T follicular helper cell (primary cell): ENCODE measurements at places on chromosomes 1 and 21.

DNA sequence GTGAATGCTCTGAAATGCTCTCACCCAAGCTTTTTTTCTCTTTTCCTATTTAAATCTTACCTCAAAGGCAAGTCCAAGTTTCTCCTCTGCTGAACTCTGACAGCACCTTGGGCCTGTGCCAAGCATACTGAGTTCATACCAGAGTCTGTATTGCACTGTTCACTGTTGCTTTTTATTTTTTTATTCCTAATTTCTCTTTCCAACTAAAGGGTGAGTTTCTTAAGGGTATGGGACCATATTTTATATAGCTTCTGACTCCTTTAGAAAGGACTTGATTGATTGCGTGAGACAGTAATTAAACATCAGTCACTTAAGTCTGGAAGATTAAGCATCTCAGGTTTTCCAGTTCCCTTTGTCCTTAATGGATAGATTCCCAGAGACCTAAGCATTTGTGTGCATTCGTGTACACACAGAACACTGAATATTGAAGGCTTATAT, 69.9 kb downstream of the CACHD1 start:
- DNase-seq: no peak

DNA sequence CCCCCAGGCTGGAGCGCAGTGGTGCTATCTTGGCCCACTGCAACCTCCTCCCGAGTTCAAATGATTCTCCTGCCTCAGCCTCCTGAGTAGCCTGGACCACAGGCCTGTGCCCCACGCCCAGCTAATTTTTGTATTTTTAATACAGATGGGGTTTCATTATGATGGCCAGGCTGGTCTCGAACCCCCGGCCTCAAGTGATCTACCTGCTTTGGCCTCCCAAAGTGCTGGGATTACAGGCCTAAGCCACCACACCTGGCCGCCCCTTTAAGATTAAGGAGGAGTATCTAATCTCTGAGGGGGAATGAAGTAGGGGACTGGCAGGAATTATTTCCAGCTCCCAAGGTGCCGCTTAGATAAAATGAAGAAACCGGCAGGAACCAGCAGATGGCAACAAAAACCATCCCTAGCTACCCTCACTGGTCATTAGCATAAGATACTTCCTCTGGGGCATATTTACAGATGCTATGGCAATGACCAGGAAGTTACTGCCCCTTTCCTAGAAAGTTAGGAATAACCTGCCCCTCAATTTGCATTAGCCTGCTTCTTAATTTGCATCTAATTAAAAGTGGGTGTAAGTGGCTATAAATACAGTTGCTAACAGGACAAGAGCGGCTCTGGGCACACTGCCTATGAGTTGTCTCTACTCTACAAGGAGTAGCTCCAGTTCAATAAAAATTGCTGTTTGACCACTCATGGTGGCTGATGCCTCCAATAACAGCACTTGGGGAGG, 7.1 kb upstream of the NSUN4 start:
- DNase-seq: no peak

DNA sequence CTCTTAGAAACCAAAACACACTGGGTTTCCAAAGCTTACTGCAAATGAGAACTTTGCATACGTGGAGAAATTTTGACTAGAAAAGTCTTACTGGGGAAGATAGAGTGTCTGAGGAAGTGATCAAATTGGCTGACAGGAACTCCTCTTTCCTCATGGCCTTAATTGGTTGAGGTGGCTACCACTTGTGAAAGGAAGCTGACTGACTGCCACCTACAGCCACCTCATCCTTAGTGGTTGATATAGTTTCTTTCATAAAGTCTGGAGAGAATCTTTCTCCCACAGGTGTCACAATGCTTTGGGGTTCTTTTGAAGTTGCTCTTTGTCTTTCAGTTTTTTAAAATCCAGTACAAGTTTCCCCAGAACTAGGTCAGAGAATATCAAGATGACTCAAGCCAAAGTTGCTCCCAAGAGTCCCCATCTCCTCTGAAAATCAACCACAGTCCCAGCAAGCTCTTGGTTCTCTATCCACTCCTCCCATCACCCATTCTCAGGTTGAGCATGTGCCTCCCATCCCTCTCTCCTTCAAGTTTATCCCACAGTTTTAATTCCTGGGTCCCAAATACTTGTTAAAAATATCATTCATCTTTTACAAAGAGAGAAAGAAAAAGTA, 43.3 kb downstream of the GPR88 start:
- no peak for DNase-seq

GRCh38 chr1:10632691-10633090, 157.9 kb downstream of the PEX14 start:
- no peak for DNase-seq

DNA sequence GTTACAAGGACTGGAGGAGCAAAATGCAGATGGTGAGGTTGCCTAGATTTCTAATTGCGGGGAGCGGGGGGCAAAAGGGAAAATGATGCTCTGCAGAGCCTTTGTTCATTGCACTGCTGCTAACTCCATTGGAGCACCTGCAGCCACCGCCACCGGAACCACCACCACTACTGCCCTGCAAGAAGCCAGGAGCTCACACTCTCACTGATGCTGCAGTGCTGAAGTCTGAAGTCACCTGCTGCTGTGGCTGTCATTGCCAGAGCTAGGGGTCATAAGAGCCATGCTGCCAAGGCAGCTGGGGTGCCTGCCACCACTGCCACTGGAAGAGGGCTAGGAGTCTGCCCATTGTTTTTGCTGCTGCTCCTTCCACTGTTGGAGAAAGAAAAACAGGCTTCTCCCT, 7.3 kb upstream of the HPCAL4 start:
- no peak for DNase-seq

DNA sequence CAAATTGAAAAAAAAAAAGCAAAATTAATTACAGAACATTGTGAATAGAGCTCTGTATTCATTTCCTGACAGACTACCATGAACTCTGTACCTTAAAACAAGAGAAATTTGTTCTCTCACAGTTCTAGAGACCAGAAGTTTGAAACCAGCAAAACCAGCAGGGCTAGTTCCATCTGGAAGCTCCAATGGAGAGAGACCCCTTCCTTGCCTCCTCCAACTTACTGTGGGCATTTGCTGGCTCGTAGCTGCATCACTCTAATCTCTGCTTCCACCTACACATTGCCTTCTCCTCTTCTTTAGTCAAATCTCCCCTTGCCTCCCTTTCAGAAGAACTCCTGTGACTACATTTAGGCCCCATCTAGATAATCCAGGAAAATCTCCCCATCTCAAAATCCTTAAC, 56.5 kb downstream of the SYDE2 start:
- DNase-seq: no peak

DNA sequence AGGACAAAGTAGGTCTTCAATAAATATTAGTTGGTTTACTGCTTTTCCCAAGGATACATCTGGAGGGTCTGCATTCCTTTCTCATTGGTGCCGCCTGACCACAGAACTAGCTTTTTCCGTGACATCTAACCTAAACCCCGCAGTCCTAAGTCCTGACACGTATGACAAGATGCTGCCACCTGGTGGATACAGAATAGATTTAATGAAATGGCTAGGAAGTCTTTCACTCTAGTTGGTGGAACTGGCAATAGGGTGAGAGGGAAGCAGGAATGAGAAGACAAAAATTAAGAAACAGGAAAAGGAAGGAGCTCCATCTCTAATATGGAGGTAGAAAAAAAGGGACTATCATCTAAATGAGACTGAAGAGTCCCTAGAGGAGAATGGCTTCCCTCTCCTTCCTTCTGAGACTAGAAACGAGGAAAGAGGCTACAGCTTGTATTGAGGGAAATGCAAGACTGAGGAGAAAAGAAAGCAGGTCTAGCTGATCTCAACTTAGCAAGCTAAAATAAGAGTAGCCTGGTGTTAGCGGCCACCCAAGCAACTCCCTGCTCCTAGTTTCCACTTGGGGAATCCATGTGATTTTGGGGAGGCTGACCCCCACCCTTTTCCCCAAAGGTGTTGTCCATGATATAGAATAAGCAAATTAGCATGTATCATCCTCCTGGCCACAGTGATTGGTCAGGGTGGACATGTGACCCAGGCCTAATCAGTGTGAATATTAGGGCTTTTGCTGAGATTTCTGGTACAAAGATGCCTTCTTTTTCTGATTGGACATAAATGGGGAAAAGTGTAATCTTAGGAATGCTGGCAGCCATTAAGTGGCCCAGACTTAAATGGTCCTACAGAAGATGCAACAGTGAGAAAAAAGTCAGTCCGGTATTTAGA, 5.9 kb downstream of the RFX5 start:
- DNase-seq: peak; percentile 29

- DNase-seq: no peak
Observed at GRCh38 chr1:244964112-244964971, 100.0 kb upstream of the HNRNPU start.

DNA sequence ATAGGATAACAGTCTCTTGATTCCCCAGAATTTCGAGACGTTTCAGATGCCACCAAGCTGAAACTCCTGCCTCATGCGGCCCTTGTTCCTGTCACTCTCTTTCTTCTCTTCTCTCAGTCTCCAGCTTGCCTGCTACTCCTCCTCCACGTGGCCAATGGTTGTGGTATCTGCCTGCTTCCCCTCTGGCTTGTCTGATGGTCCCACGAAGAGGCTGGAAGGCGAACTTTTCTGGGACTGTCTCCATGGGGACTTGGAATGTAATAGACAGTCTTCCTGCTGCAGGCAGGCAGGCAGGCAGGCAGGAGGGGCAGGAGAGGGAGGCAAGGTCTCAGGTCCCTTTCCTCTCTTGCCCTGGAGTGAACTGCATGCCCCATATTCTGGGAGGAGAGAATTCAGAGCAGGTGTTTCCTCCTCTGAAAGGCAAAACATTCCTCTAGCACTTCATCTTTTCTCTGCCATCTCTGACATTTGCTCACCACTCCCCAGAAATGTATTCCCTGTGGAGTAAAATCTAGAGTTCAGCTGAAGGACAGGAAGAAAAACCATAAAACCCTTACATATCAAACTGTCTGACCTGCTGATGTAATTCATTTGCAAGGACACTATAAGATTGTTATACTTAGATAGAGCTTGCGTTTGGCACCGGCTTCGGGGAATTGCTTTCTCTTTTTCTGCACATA, 64.1 kb upstream of the GNG12 start:
- no peak for DNase-seq

- DNase-seq: no peak
Observed at GRCh38 chr21:25528515-25528914, 78.8 kb downstream of the MRPL39 start.

DNA sequence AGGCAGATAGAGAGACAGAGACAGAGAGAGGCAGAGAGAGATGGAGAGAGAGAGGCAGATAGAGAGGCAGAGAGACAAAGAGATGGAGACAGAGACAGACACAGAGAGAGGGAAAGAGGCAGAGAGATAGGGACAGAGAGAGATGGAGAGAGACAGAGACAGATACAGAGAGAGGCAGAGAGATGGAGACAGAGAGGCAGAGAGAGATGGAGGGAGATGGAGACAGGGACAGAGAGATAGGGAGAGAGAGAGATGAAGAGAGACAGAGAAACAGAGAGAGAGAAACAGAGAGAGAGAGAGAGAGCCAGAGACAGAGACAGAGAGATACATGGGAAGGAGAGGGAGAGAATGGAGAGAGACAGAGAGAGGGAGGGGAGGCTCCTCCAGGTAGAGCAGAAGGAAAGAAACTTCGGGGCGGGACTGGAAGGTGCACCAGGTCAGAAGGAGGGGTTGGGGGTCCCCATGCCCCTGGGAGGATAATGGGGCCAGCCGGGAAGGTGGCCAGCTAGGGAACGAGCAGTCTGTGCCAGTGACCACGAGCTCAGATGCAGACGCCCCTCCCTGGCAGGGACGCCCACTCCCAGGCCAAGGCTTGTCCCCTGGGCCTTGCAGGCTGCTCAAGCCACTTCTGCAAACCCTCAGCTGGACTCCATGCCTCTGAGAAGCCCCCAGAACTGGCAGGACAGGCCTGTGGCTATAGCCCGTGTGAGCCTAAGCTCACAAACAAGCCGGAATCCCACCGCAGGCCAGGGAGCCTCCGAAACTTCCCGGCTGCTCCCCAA, 3.3 kb downstream of the FNDC10 start:
- no peak for DNase-seq

DNA sequence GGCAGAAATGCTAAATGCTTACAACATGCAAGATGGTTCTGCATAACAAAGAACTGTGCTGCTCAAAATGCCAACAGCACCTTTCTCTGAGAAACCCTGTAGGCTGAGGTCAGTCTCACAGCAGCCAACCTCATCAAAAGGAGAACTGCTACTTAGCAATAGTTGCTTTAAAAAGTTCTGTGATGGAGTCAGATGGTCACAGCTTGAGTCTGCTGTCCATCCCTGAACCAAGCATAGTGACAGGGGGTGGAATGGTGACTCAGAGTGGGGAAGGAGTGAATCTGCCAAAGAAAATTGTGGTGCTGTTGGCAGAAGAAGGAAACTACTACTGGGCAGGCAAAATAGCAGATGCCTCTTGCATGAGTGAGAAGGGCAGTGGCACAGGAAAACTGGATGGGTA, 106.0 kb upstream of the FAM78B start:
- no peak for DNase-seq

DNA sequence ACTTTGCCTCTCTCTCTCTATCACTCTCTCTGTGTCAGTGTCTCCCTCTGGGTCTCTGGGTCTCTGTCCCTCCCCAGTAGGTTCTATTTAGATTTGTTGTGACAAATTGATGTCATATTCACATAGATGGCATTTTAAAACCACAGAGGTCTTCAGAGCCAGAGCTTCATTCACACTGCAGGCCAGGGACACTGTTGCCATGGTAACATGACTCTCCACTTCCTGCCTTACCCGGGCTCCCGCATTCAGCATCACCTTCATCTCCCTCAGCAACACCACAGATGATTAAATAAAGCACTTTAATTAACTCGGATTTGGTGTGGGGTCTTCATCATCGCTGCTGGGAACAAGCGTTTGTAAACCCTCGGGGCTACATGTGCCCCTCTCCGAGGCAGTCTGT, 132.6 kb downstream of the ETS2 start:
- no peak for DNase-seq

DNA sequence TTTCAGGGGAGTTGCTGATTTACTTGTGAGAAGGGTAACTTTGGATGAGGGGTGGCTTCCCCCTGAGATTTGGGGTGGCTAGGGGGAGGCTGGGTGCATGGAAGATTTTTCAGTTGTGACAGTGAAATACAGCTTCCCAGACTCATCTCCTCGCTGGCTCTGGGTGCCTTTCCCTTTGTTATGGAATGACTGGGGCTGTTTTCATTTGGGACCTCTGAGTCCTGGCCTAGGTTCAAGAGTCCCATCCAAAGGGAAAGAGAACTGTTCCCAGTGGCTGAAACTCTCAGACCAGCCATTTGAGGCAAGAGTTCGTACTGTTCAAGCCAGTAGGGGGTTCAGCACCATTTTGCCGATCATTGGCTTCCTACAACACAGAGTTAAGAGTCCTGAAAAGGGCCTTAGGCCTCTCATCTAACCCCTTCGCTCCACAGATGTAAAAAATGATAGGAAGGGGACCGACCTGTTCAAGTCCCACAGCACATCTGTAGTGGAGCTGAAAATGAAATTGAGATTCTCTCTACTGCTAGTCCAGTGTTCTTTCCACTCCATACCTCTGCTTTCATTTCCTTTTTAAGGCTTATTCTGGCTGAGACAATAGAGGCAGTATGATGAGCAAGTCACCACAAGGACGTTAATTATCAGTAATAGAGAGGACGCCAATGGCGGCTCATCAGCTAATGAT, 958 bp downstream of the DDR2 start:
- no peak for DNase-seq

GRCh38 chr1:178594133-178594532, 81.2 kb downstream of the TEX35 start:
- no peak for DNase-seq
